ENCODE measurements at places on chromosomes 11 and 22.
A peak's percentile ranks its signal among the peaks of the same experiment; 100 is the strongest.

DNA sequence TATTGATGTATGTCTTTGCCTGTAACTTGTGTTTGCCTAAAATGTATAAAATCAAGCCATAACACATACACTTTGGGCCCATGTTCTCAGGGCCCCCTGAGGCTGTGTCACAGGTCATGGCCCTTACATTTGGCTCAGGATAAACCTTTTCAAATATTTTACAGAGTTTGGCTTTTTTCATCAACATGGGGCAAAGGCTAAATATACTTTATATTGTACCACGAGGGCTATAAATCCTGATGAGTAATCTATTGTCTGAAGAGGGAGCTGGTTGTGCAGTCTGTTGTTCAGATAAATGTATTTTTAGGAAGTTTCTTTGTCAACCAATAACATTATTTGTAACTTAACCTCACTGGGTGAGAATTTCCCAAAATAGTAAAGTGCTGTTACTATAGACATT lies 404.6 kb upstream of the DDI1 start:
- no peak overlapping the region for H3K4me3 ChIP-seq
- no peak overlapping the region for H3K27ac ChIP-seq
- H3K36me3 ChIP-seq: no peaks in the 10 kb centered on the region
- no peaks in the 10 kb centered on the region for H3K27me3 ChIP-seq
- DNase-seq: no peak

- no peaks in the 10 kb centered on the region for H3K36me3 ChIP-seq
- H3K4me1 ChIP-seq: peaks cover 17% of the 10 kb centered on the region
- DNase-seq: peak; percentile 51
- peak overlapping the region; percentile 5 for H3K27ac ChIP-seq
These were observed 13.6 kb downstream of the PARVB start for GRCh38 chr22:44037519-44038375.

GRCh38 chr11:12547953-12548650 lies 126.1 kb upstream of the TEAD1 start:
- H3K36me3 ChIP-seq: no peaks in the 10 kb centered on the region
- H3K4me3 ChIP-seq: no peak overlapping the region
- no peaks in the 10 kb centered on the region for H3K27me3 ChIP-seq
- DNase-seq: no peak
- no peaks in the 10 kb centered on the region for H3K4me1 ChIP-seq

DNA sequence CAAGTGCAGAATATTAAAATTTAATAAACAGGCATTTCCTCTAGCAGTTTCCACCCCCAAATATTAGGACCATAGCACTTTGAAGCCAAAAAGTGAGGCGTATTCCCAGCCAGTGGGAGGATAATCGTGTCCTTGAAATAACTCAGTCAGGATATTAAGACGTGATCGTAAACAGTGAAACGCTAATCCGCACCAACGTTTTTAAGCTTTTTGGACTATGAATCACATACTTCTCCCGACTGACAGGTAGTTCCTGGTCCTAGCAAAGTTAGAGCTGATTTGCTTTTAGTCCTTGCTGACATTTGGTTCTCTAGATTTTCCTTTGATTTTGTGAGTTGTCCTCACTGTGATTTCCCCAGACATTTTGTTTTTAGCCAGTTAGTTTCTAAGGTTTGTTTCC lies 197.1 kb upstream of the ARHGAP20 start:
- H3K36me3 ChIP-seq: no peaks in the 10 kb centered on the region
- peaks cover 9% of the 10 kb centered on the region for H3K4me1 ChIP-seq
- H3K4me3 ChIP-seq: no peak overlapping the region
- no peak for DNase-seq

DNA sequence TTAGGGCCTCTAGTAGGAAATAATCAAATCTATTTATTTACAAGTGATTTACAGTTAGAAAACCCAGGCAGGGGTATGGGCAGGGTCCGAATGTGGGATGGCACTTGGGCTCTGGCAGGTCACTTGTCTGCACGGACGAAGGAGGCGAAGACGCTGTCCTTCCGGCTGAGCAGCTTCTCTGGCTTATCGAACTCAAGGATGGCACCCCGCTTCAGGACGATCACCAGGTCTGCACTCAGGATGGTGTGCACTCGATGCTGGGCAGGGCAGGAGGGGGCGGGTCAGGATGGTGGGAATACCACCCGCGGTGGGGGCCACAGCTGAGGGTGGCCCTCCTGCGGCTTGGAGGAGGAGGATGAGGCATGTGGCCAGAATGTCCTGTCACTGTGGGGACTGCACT lies 4.4 kb upstream of the KCNJ11 start:
- H3K27ac ChIP-seq: no peak overlapping the region
- DNase-seq: no peak
- H3K4me1 ChIP-seq: peaks cover 19% of the 10 kb centered on the region
- no peaks in the 10 kb centered on the region for H3K36me3 ChIP-seq

- peaks cover 3% of the 10 kb centered on the region for H3K27me3 ChIP-seq
- H3K4me3 ChIP-seq: no peak overlapping the region
- no peaks in the 10 kb centered on the region for H3K4me1 ChIP-seq
- no peaks in the 10 kb centered on the region for H3K36me3 ChIP-seq
These were observed 228.7 kb upstream of the TBCEL start for GRCh38 chr11:120795185-120795584.

GRCh38 chr11:77377734-77378133 lies 76.2 kb upstream of the GDPD4 start:
- H3K36me3 ChIP-seq: peaks cover 62% of the 10 kb centered on the region
- no peak overlapping the region for H3K27ac ChIP-seq
- no peak overlapping the region for H3K4me3 ChIP-seq
- H3K4me1 ChIP-seq: peaks cover 5% of the 10 kb centered on the region

DNA sequence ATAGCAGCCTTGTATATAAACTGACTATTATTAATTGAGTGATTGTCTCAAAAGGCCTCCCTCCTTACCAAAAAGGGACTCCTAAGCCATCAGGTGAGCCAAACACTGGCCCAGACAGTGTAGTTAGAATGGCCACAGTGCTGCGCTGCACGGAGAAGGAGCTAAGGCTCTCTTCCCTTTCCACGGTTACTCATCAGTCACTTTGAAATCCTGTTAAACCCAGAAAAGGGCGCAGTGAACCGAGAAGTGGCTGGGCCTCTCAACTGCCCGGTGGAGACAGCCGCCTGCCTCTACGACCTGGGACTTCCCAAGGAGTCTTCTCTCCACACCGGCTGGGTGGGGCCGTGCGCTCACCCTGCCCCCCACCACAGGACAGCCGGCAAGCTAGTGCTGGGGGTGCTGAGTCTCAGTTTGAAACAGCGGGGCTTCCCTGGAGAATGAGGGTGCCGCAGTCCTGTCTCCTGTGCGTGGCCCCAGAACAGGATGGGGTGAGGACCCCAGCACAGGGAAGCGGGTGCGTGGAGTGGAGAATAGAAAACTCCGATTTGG lies 1.3 kb downstream of the MYH9 start:
- H3K4me1 ChIP-seq: peaks cover 27% of the 10 kb centered on the region
- no peak for DNase-seq
- H3K27ac ChIP-seq: peak overlapping the region; percentile 99
- H3K4me3 ChIP-seq: peak overlapping the region; percentile 96

DNA sequence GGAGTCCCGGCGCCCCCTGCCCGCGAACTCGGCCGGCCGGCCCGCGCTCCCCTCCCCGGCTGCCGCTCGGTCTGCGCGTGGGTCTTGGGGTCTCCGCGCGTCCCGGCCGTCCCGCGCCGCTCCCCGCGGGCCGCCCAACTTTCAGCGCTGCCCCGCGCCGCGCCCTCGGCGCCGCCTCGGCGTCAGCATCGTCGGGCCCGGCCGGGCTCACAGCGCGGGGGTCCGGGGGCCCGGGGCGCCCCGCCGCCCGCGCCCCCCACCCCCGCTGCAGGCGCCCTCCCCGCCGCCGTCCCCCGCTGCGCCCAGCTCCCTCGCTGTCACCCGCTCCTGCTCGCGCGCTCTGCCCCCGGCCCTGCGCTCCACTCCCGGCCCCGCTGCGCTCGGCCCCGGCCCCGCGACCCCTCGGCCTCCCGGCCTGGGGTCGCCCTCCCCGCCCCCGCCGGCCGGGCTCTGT lies at the start of gene KCNJ4:
KCNJ4 (minus strand) TSS at position 124 of the 454 bp plus-strand sequence. CDS start 27,067 bp downstream, outside the sequence.
- H3K36me3 ChIP-seq: no peaks in the 10 kb centered on the region
- no peak for DNase-seq
- peak within 1 kb of the TSS; percentile 28 for H3K4me3 ChIP-seq
- H3K27ac ChIP-seq: no peak within 1 kb of the TSS
- peaks cover 16% of the 10 kb centered on the region for H3K4me1 ChIP-seq
- peaks cover 97% of the 10 kb centered on the region for H3K27me3 ChIP-seq

GRCh38 chr11:61630089-61630488 lies 49.2 kb upstream of the SYT7 start:
- H3K27ac ChIP-seq: no peak overlapping the region
- no peaks in the 10 kb centered on the region for H3K27me3 ChIP-seq
- no peaks in the 10 kb centered on the region for H3K36me3 ChIP-seq
- H3K4me3 ChIP-seq: no peak overlapping the region
- no peak for DNase-seq

- H3K27me3 ChIP-seq: no peaks in the 10 kb centered on the region
- no peak for DNase-seq
- no peaks in the 10 kb centered on the region for H3K4me1 ChIP-seq
These were observed 722.5 kb upstream of the API5 start for GRCh38 chr11:42589286-42589685.

DNA sequence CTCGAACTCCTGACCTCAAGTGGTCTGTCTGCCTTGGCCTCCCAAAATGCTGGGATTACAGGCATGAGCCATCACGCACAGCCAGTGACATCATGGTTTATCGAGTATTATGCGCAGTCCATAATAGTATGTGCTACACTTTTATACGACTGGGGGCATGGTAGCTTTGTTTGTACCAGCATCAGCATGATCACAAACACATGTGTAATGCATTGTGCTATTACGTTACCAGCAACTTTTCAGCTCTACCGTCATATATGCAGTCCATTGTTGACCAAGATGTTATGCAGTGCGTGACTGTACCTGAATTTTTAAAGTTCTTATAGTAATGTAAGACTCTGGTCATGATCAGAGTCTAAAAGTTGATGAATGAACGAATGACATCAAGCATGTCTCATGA lies 67.9 kb downstream of the ZC3H12C start:
- no peaks in the 10 kb centered on the region for H3K27me3 ChIP-seq
- no peak overlapping the region for H3K27ac ChIP-seq
- H3K4me3 ChIP-seq: no peak overlapping the region

All from left lung (tissue), 14 donors.